Colonic mucosa (tissue), 4 donors: ENCODE measurements at places on chromosomes 1 and 21. TPM values are rescaled to one million over a fixed set of nuclear protein-coding genes. Genes with fewer than 3 reads are reported as not detected.

Gene RBP7
- 1.6 TPM for total RNA-seq

Gene DLGAP3
- 0.54 TPM for total RNA-seq

Gene IGSF21
- total RNA-seq, result 0.40 TPM

Gene HHIPL2
- total RNA-seq, result 0.45 TPM

Gene S100A7A
- total RNA-seq, result not detected

Gene SELE
- total RNA-seq, result 4.0 TPM

Gene GOLT1A
- total RNA-seq, result 6.7 TPM

Gene CSRP1
- 376 TPM for total RNA-seq

Gene STXBP3
- total RNA-seq, result 43.5 TPM

Gene L1TD1
- total RNA-seq, result 8.1 TPM

Gene ZYG11B
- 20.5 TPM for total RNA-seq

Gene GJA8
- total RNA-seq, result not detected

Gene DIRAS3
- total RNA-seq, result 0.42 TPM

Gene CRABP2
- 1.2 TPM for total RNA-seq
